ENCODE measurements at places on chromosomes 6 and 20. TPM values are rescaled to one million over a fixed set of nuclear protein-coding genes. Genes with fewer than 3 reads are reported as not detected.

The FAM209B gene
- total RNA-seq: not detected

The BPI gene
- total RNA-seq: not detected

The ARMH2 gene
- total RNA-seq: not detected

The NSFL1C gene
- 22.0 TPM for total RNA-seq

The BCAS4 gene
- total RNA-seq: 3.7 TPM

The SAPCD1 gene
- total RNA-seq: 1.1 TPM

The CAP2 gene
- total RNA-seq: 0.20 TPM

The BHLHE23 gene
- not detected for total RNA-seq

The TCF15 gene
- total RNA-seq: not detected

The PTK6 gene
- under 0.01 TPM for total RNA-seq

The CRIP3 gene
- total RNA-seq: not detected

The SEMG1 gene
- total RNA-seq: not detected

The ADGRF1 gene
- total RNA-seq: not detected

The PLCB1 gene
- 20.9 TPM for total RNA-seq

The GSTA3 gene
- not detected for total RNA-seq

The TRIM31 gene
- not detected for total RNA-seq

Data from subcutaneous preadipocyte (primary cell).